ENCODE measurements at places on chromosomes 2 and 18. TPM values are rescaled to one million over a fixed set of nuclear protein-coding genes. Genes with fewer than 3 reads are reported as not detected.
A peak's percentile ranks its signal among the peaks of the same experiment; 100 is the strongest.

The RAD51AP2 gene
- not detected for total RNA-seq

The ABCB11 gene
- not detected for total RNA-seq

- no peaks in the 10 kb centered on the region for H3K27me3 ChIP-seq
- H3K27ac ChIP-seq, result no peak overlapping the region
- no peaks in the 10 kb centered on the region for H3K36me3 ChIP-seq
- no peaks in the 10 kb centered on the region for H3K4me1 ChIP-seq
- DNase-seq, result no peak
- no peak overlapping the region for H3K4me3 ChIP-seq
Measured at GRCh38 chr18:42373584-42373983, 418.6 kb downstream of the PIK3C3 start.

The DIPK1C gene
- not detected for total RNA-seq

The GCA gene
- 23.4 TPM for total RNA-seq

- no peak for DNase-seq
- peaks cover 30% of the 10 kb centered on the region for H3K36me3 ChIP-seq
- H3K27me3 ChIP-seq, result no peaks in the 10 kb centered on the region
- H3K4me1 ChIP-seq, result peaks cover 34% of the 10 kb centered on the region
- peak overlapping the region; percentile 14 for H3K27ac ChIP-seq
- no peak overlapping the region for H3K4me3 ChIP-seq
Measured at GRCh38 chr2:206064077-206064476, 21.9 kb downstream of the INO80D start.

The VWC2L gene
- total RNA-seq, result not detected

GRCh38 chr2:100119235-100119634 lies 23.2 kb downstream of the AFF3 start:
- peaks cover 7% of the 10 kb centered on the region for H3K4me1 ChIP-seq
- no peak overlapping the region for H3K4me3 ChIP-seq
- H3K36me3 ChIP-seq, result peaks cover 3% of the 10 kb centered on the region
- no peak for DNase-seq
- no peaks in the 10 kb centered on the region for H3K27me3 ChIP-seq

The POMC gene
- 5.1 TPM for total RNA-seq

GRCh38 chr2:52703004-52703403 lies 1064.6 kb upstream of the CHAC2 start:
- no peaks in the 10 kb centered on the region for H3K36me3 ChIP-seq
- no peaks in the 10 kb centered on the region for H3K27me3 ChIP-seq
- no peak overlapping the region for H3K27ac ChIP-seq

DNA sequence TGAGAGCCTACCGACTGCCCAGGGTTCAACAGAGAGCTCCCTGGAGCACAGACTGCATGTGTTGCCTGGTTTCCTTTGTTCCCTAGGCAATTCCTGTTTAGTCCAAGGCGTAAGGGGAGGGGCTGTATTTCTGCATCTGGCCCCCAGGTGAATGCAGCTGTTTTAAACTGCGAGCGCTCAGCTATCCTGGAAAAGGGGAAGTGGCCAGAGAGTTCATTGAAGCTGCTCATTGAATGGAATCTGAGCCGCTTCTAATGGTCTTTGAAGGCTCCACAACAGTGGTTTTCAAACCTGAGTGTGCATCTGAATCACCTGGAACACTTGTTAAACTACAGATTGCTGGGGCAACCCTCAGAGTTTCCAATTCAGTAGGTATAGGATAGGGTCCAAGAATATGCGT lies 18.1 kb downstream of the MAPK4 start:
- H3K36me3 ChIP-seq, result no peaks in the 10 kb centered on the region
- H3K27ac ChIP-seq, result no peak overlapping the region
- H3K4me1 ChIP-seq, result no peaks in the 10 kb centered on the region
- no peak overlapping the region for H3K4me3 ChIP-seq

The VPS54 gene
- 8.9 TPM for total RNA-seq

The RSAD2 gene
- 2.8 TPM for total RNA-seq

DNA sequence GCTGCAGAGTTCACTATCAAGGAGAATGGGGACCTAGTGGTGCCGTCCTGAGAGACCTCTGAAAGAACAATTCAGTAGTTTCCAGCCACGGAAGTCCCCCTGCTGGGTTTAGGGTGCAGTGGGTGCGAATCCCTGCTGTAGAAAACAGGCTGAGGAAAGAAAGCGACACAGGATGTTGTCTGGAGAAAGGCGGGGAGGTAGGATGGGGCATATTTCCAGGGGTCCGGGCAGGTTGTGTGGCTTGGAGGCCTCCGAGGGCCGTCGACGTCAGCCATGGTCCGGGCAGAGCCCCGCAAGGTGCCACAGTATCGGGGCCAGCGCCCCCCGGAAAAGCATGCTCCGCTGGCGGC lies 807 bp upstream of the CREB1 start:
- peak overlapping the region; percentile 84 for H3K4me3 ChIP-seq
- peak; percentile 81 for DNase-seq
- H3K4me1 ChIP-seq, result peaks cover 51% of the 10 kb centered on the region
- H3K36me3 ChIP-seq, result peaks cover 32% of the 10 kb centered on the region
- H3K27me3 ChIP-seq, result no peaks in the 10 kb centered on the region

DNA sequence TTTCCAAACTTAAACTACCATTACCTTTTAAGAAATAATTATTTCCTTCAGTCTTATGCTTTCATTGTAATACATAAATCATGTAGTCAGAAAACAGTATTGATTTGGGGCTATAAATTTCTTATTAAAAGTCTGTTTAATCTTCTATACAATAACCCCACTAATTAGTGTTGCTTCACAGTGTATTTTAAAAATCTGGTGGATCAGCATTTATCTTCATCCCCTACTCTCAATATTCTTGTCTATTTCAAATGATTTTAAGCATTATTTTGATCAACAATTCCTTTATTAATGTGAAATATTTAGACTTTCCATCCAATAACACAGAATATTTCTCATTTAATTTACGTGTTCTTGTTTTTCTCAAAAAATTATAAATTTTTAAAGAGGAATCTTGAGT lies 32.5 kb upstream of the SDC1 start:
- peaks cover 43% of the 10 kb centered on the region for H3K36me3 ChIP-seq
- no peak overlapping the region for H3K4me3 ChIP-seq
- H3K27me3 ChIP-seq, result no peaks in the 10 kb centered on the region
- no peak for DNase-seq
- no peaks in the 10 kb centered on the region for H3K4me1 ChIP-seq

The CPS1 gene
- total RNA-seq, result 3.2 TPM

DNA sequence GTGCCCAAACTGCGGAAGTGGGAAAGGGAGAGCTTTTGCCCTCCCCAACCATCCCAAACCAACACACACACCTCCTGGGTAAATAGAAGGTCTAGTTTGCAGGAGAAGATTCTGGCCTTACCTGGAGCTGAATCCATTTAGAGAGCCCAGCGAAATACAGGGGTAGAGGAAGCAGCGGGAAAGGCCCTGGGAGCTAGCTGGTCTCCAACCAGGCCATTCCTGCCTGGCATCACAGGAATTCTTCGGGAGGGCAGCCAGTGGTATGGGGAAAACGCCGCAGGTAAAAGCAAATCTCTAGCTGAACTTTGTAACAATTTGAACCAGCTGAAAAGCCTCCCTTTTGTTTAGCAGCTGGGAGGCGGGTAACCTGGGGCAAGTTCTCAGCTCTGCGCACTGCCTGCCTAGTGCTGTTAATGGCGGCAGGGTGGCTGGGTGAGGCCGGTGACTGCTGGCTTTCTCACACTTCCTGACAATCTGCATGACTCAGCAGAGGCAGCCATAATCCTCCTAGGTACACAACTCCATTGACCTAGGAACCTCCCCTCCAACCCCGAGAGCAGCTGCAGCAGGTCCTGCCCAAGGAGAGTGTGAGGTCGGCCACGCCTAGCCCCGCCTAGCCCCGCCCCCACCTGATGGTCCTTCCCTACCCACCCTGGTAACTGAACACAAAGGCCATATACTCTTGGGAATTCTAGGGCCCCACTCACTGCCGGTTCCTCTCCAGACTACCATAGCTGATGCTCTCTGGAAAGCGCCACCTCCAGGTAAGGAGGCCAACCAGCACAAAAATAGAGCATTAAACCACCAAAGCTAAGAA lies 483.8 kb upstream of the REG3G start:
- DNase-seq, result no peak
- H3K4me3 ChIP-seq, result no peak overlapping the region
- no peaks in the 10 kb centered on the region for H3K36me3 ChIP-seq
- H3K27me3 ChIP-seq, result no peaks in the 10 kb centered on the region

The TEX44 gene
- not detected for total RNA-seq

DNA sequence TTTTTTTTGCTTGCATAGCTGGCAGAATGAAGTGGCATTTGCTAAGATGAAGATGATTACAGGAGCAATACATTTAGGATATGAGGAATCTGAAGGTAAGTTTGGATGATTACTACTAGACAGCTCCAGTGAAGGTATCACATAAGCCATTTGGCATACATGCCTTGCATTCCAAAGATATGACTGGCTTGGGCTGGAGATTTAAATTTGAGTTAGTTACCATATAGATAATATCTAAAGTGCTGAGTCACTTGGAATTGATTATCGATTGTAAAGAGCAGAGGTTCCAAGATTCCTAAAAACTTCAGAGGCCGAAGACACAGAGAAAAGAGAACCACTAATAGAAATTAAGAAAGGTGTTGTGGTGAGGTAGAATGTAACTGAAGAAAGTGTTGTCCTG lies 1026.4 kb downstream of the DSC3 start:
- H3K27me3 ChIP-seq, result no peaks in the 10 kb centered on the region
- no peaks in the 10 kb centered on the region for H3K4me1 ChIP-seq
- H3K4me3 ChIP-seq, result no peak overlapping the region
- H3K36me3 ChIP-seq, result no peaks in the 10 kb centered on the region

The DNMT3A gene
- 84.8 TPM for total RNA-seq

The EMX1 gene
- total RNA-seq, result not detected

DNA sequence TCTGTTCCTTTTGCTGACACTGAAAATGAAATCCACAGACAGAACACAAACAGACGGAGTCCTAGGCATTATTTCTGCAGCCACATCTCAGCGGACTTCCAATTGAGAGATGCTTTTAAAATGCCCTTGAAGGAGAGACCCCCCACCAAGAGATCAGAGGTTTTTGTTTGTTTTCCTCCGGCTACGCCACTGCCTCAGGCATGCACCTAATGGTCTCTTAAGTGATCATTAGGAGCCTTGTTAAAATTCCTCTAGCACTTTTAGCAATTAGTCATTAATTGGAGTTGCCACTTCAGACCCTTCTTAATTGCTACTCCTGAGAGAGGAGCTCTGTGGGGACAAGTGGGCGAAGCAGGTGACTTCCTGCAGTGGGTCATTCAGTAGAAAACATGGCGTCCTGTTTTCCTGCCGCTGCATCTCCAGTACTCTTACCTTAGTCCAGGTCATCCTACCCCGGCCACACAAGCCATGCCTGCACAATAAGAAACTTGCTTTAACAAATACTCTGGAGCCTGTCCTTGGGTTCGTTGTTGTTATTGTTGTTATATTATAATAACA lies 257.7 kb upstream of the CHAC2 start:
- no peaks in the 10 kb centered on the region for H3K4me1 ChIP-seq
- no peak for DNase-seq
- H3K27ac ChIP-seq, result no peak overlapping the region
- H3K4me3 ChIP-seq, result no peak overlapping the region

GRCh38 chr2:181371195-181371594 lies 86.0 kb upstream of the ITGA4 start:
- H3K27me3 ChIP-seq, result no peaks in the 10 kb centered on the region
- H3K4me1 ChIP-seq, result peaks cover 23% of the 10 kb centered on the region
- H3K4me3 ChIP-seq, result no peak overlapping the region
- no peak for DNase-seq
- peak overlapping the region; percentile 16 for H3K27ac ChIP-seq

The CHAC2 gene
- total RNA-seq, result 20.4 TPM

GRCh38 chr2:16257322-16258028 lies 317.1 kb downstream of the MYCN start:
- no peak overlapping the region for H3K27ac ChIP-seq
- DNase-seq, result no peak
- H3K4me1 ChIP-seq, result peaks cover 12% of the 10 kb centered on the region
- H3K4me3 ChIP-seq, result no peak overlapping the region
- H3K36me3 ChIP-seq, result no peaks in the 10 kb centered on the region

The CROCC2 gene
- total RNA-seq, result not detected

DNA sequence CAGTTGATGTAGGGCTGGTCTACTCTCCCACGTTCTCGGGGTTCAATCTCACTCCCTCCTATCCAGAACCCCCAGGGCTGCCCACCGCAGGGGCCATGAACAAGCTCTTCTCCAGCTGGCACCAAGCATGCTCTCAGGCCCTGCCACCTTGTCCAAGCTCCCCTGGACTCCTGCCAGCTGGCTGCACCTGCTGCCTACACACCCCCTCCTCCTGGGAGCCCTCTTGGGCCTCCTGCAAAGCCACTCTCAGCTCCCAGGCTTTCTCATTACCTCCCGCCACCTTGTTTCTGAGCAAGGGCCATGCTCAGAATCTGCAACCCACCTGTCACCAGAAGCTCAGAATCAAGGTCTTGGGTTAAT lies 56.0 kb downstream of the HDAC4 start:
- peaks cover 16% of the 10 kb centered on the region for H3K4me1 ChIP-seq
- H3K4me3 ChIP-seq, result no peak overlapping the region
- H3K27me3 ChIP-seq, result no peaks in the 10 kb centered on the region
- H3K27ac ChIP-seq, result no peak overlapping the region
- no peak for DNase-seq
- H3K36me3 ChIP-seq, result peaks cover 3% of the 10 kb centered on the region

DNA sequence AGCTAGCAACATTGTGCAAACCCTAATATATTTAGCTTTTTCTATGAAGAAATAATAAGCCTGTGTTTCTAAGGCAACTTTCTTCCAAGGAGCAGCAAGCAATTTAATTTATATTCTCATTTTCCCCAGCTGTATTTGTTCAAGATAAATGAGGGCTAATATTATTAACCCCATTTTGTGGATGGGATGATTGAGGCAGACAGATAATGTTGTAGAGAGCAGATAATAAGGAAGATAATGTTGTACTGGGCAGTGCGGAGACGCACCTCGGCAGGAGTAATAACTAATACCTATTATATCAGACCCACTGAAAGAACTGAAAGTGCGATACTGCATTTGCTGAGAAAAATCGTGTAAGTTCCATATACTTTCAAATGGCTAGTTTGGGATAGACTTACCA lies 344.1 kb upstream of the FANCL start:
- H3K4me1 ChIP-seq, result no peaks in the 10 kb centered on the region
- H3K4me3 ChIP-seq, result no peak overlapping the region
- H3K36me3 ChIP-seq, result no peaks in the 10 kb centered on the region
- H3K27ac ChIP-seq, result no peak overlapping the region

- H3K27me3 ChIP-seq, result no peaks in the 10 kb centered on the region
- no peak overlapping the region for H3K27ac ChIP-seq
- H3K4me3 ChIP-seq, result no peak overlapping the region
- DNase-seq, result no peak
- peaks cover 15% of the 10 kb centered on the region for H3K36me3 ChIP-seq
Measured at GRCh38 chr2:196187898-196188458, 16.6 kb upstream of the STK17B start.

The SIX3 gene
- total RNA-seq, result not detected

All from activated CD8-positive, alpha-beta T cell treated with anti-CD3 and anti-CD28 coated beads for 36 hours (primary cell).